ENCODE measurements at places on chromosomes 16 and 17. TPM values are rescaled to one million over a fixed set of nuclear protein-coding genes. Genes with fewer than 3 reads are reported as not detected.

DNA sequence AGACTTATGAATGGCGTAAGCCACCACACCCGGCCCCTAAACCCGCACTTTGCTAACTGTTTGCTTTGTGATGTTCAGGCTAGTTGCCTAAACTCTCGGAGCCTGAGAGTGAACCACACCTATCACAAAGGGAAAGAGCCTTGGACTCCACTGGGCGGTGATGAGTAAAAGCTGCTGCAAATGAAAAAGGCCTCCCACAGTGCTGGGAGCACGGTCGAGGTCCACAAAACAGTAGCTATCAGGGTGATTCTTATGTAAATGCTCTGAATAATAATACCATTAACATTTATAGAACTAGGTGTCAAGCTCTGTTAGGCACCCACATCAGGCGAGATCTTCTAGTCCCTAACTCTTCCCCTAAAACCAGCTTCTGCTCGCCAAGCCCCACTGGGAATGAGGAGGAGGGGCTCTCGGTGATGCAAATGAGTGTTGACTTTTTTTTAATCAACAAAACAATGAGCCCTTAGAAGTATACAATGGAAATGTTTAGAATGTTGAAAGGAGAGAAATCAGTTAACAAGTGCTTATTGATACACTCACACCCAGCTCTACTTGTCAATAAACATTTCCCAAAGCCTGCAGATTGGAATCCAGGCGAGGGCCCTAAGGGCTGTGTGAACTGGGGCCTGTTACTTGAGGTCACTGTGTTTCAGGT lies 19.8 kb downstream of the FBRS start:
- no peak for DNase-seq

- no peak for DNase-seq
Measured at GRCh38 chr17:20184977-20185619, 175.9 kb downstream of the SPECC1 start.

- DNase-seq, result no peak
Measured at GRCh38 chr17:17942846-17943245, 29.4 kb downstream of the TOM1L2 start.

The MAPK8IP3 gene
- 19.3 TPM for total RNA-seq

DNA sequence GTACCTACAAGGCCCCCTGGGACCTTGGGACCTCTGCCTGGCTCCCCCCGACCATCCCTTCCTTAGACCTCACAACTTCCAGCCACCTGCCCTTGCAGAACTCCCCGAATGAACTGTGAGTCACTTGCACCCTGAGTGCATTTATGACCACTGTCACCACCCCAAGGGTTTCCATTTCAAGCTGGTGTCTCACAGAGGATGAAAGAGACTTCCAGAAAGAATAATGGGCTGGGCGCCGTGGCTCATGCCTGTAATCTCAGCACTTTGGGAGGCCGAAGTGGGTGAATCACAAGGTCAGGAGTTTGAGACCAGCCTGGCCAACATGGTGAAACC lies 124.5 kb upstream of the CIBAR2 start:
- DNase-seq, result no peak

- DNase-seq, result peak; percentile 100
Measured at GRCh38 chr17:59829217-59830006, 63.3 kb downstream of the TUBD1 start.

The TMEM208 gene
- total RNA-seq, result 60.7 TPM

The PPP1R1B gene
- total RNA-seq, result not detected

GRCh38 chr16:55499951-55500529 lies 8.8 kb upstream of the LPCAT2 start:
- DNase-seq, result peak; percentile 54

DNA sequence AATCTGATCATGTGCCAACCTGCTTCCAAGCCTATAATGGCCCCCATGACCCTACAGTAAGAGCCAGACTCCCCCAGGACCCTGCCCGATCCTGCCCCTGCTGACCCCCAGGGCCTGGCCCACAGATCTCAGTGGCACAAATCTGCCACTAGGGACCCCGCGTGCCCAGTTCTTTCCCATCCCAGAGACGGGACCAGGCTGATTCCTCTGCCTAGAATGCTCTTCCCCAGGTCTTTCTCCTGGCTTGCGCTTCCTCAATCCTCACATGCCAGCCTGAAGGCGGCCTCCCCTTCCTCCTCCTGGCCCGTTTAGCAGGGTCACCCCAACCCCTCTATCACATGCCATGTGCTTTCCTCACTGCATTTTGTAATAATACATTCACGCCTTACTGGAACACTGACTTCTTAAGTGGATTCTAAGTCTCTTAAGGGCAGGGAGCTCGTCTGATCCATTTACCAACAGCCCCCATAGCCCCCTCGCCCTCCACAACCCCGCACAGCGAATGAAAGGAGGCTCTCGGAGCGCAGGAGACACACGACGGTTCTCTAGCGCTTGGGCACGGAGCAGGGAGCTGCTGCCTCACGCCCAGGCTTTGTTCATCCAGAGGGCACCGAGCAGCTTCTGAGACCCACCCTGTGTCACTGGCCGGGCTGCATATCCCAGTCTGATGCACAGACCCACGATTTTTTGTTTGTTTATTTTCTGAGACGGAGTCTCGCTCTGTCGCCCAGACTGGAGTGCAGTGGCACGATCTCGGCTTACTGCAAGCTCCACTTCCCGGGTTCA lies 1.2 kb downstream of the TRIM65 start:
- peak; percentile 60 for DNase-seq

GRCh38 chr17:8110456-8110804 lies 7.9 kb downstream of the ALOXE3 start:
- no peak for DNase-seq

The SSTR5 gene
- total RNA-seq, result not detected

The GDPD1 gene
- total RNA-seq, result 13.6 TPM

DNA sequence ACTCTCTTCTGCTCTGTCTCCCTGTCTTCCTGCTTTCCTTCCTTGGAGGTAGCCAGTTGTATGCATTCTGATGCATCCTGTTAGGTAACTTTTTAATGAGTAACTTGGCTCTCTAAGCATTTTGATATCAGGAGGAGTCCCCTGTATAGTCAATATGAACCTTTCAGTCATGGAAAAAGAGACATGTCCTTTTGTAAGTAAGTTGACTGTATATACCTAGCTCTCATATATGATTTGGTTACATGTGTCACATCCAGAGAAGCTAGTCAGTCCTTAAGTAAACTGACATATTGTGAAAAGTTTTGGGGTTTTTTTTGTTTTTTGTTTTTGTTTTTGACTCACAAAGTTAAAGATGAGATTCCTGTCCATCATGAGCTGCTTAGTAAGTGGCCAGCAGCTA lies 18.8 kb downstream of the UTP18 start:
- no peak for DNase-seq

DNA sequence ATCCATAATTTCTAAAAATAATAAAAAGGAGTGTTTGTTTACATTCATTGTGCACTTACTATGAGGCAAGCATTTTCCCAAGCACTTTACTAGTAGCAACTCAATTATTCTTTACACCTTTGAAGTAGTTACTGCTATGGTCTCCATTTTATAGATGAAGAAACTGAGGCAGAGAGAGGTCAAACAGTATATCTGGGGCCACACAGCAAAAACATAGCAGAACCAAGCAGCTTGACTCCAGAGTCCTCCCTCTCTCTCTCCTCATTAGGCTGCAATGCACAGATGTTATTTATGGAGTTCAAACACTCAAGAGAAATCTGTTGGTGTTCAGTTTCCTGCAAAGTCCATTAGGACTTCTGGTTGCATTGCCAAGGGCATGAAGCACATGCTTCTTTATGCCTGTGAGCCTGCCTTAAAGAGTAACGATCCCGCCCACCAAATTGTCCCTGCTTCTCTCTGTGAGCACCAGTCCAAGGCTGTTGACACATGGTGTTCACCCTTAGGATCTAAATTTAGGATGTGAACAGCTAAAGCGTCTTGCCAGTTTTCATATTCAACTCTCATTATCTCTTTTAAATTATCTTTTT lies 44.0 kb downstream of the GPRC5B start:
- peak; percentile 27 for DNase-seq

The NPIPA5 gene
- 0.32 TPM for total RNA-seq

GRCh38 chr16:67246756-67247191 lies 507 bp downstream of the FHOD1 start:
- DNase-seq, result no peak

The GSE1 gene
- 5.8 TPM for total RNA-seq

- DNase-seq, result no peak
Measured at GRCh38 chr16:8776129-8776584, 21.3 kb downstream of the TMEM186 start.

The IL17C gene
- not detected for total RNA-seq

The BAIAP3 gene
- 1.2 TPM for total RNA-seq

DNA sequence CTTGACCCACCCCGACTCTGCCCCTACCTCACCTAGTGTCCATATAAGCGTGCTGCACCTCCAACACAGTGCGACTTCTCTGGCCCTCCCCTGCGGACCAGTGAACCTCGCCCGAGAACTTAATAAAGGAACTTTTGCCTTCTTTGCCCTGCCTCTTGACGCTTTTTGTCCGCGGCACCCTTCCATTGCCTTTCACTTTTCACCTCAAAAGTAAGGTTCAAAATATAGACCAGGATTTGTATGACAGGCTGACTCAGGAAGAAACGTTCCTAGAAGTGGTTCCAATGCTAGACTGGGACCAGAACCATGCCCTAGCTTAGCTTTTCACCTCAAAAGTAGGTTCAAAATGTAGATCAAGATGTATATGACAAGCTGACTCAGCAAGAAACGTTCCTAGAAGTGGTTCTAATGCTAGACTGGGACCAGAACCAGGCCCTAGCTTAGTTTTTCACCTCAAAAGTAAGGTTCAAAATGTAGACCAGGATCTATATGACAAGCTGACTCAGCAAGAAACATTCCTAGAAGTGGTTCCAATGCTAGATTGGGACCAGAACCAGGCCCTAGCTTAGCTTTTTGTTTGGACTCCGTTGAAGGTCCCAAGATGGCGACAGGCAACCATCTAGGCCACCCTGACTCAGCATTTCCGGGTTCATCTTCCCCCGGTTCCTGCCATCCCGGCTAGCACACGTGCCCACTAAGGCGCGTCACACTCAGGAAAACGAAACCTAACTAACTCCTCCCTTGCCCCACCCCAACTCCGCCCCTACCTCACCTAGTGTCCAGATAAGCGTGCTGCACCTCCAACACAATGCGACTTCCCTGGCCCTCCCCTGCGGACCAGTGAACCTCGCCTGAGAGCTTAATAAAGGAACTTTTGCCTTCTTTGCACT lies 51.0 kb upstream of the TMEM97 start:
- no peak for DNase-seq

DNA sequence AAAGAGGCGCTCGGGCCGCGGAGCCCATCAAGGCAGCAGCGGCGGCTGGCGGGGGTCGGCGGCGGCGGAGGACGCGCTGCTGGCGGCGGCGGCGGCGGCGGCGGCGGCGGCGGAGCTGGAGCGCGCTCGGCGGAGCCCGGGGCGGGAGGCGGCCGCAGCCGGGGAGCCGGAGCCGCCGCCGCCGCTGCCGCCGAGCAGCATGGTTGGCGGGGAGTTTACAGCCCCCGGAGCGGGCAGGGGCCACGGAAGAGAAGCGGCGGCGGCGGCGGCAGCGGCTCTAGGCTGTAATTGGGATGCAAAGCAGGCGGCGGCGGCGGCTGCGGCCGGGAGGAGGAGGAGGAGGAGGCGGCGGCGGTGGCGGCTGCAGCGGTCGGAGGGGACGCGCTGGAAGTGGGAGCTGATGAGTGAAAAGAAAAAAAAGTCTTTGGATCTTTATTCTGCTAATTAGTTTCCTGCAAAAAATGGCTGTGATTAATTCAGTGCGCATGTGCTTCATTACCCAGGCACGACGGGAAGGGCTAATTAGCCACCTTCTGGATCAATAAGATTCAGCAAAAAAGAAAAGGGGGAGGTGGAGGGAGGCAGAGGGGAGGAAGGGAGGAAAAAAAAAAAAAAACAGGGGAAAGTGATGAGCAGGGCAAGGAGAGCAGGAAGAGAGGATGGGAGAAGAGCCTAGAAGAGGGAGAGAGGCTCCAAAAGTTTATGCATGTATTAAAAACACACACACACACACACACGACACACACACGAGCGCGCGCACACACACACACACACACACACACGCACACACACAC lies 10.9 kb upstream of the ZFHX3 start:
- DNase-seq, result peak; percentile 65

DNA sequence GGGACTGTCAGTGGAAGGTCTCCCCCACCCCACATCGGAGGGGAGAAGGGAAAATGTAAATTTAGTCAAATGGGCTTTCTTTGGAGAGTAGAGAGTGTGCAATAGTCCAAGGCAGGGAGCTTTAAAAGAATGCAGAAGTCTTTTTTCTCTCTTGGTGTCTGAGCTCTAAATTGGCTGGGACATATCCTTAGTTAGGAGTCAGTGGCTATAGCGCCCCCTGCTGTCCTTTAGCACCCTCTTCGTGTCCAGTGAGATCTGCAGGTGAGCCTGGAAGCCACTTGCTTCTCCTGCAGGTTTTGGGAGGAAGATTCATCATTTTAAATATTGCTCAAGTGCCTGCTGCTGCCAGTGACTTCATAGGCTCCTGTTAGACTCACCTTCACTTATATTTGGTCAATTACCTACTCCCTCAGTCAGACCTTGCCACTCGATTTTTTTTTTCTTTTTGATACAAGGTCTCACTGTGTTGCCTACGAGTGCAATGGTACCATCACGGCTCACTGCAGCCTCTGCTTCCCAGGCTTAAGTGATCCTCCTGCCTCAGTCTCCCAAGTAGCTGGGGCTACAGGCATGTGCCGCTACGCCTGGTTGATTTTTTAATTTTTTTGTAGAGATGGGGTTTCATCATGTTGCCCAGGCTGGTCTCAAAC lies 174.8 kb downstream of the PRKCB start:
- peak; percentile 80 for DNase-seq

- DNase-seq, result no peak
Measured at GRCh38 chr16:53370827-53371226, 63.4 kb upstream of the RBL2 start.

- no peak for DNase-seq
Measured at GRCh38 chr17:15418781-15419180, 48.6 kb downstream of the CDRT4 start.

GRCh38 chr16:8631818-8632465 lies 10.4 kb downstream of the METTL22 start:
- no peak for DNase-seq

The RMI2 gene
- total RNA-seq, result 23.2 TPM

GRCh38 chr17:56367366-56367765 lies 214.1 kb downstream of the ANKFN1 start:
- DNase-seq, result peak; percentile 92

DNA sequence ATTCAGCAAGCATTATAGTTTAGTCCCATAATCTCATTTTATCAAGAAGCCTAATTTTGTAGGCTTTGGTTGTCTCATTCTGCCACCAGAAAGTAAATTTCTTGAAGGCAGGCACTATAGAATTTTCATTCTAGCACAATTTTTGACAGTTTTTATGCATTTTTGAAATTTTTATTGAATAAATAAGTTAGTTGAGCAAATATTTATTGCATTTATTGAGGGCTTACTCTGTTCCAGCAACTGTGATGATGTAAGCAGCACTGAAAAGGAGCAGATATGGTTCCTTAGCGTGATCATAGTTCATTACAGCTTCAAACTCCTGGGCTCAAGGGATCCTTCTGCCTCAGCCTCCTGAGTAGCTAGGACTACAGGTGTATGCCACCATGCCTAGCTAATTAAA lies 34.2 kb downstream of the PPM1E start:
- DNase-seq, result no peak

GRCh38 chr17:74780443-74781238 lies 4.5 kb upstream of the NAT9 start:
- peak; percentile 78 for DNase-seq

GRCh38 chr17:32264140-32264799 lies 1.4 kb upstream of the RHBDL3 start:
- peak; percentile 16 for DNase-seq

GRCh38 chr17:15171167-15172047 lies 93.7 kb downstream of the PMP22 start:
- DNase-seq, result peak; percentile 79
